ENCODE measurements at places on chromosomes 2 and 18. TPM values are rescaled to one million over a fixed set of nuclear protein-coding genes. Genes with fewer than 3 reads are reported as not detected.

AKAIN1 gene
- not detected for total RNA-seq

CTAGE1 gene
- total RNA-seq, result not detected

CLHC1 gene
- total RNA-seq, result 5.5 TPM

GKN1 gene
- not detected for total RNA-seq

REG3G gene
- not detected for total RNA-seq

GDF7 gene
- total RNA-seq, result 42.0 TPM

PRSS56 gene
- not detected for total RNA-seq

REG3A gene
- not detected for total RNA-seq

SOCS6 gene
- total RNA-seq, result 23.7 TPM

Data from pulmonary artery endothelial cell (primary cell).